Activated CD4-positive, alpha-beta T cell treated with anti-CD3 and anti-CD28 coated beads, Interleukin-2, amount 50 U/mL, for 24 hours (primary cell): ENCODE measurements at places on chromosomes 7 and 10.

DNA sequence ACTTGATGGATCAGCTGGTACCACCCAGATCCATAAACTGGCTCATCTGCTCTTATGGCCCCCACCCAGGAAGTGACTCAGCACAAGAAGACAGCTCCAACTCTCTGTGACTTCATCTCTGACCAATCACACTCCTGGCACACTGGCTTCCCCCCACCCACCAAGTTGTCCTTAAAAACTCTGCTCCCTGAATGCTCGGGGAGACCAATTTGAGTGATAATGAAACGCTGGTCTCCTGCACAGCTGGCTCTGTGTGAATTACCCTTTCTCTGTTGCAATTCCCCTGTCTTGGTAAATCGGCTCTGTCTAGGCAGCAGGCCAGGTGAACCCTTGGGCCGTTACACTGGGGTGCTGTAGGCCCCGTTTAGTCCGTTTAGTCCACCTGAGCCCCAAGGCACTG lies 23.4 kb upstream of the BNIP3 start:
- DNase-seq, result no peak

DNA sequence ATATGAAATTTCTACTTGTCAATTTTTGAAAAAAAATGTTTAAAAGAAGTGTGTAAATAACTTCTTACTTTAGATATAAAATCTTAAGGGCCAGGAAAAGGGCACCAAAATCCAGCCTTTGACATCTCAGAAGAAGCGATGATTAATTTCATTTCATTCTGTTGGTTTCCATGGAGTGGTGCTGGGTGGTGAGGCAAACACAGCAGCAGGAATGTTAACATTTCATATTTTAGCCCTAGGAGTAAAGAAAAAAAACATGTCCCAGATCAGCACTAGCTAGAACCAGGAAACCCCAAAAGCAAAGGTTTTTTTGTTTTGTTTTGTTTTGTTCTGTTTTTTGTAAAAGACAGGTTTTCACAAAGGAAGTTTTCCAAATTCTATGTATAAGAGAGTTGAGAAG lies 298.8 kb upstream of the C7orf33 start:
- DNase-seq, result no peak

GRCh38 chr7:151168003-151168786 lies 701 bp upstream of the GBX1 start:
- DNase-seq, result peak; percentile 33

- DNase-seq, result no peak
Observed at GRCh38 chr10:44575601-44576380, 190.9 kb upstream of the CXCL12 start.

DNA sequence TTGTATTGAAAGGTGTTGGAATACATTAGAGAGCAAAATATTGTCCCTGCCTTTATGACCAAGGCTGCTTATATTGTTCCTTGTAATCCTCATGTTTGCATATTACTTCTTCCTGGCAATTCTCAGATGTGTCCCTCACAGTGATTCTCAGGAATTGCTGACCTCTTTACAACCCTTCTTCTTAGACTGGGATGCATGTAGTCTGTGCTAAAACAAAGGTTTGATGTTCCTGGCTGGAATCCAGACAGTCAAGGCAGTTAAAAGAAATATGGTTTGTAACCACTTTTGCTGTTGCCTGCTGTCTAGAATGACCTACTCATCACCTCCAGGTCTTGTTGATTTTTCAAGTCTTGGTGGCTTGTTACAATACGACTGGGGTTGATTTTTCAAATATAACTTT lies 367.6 kb downstream of the HGF start:
- DNase-seq, result no peak

DNA sequence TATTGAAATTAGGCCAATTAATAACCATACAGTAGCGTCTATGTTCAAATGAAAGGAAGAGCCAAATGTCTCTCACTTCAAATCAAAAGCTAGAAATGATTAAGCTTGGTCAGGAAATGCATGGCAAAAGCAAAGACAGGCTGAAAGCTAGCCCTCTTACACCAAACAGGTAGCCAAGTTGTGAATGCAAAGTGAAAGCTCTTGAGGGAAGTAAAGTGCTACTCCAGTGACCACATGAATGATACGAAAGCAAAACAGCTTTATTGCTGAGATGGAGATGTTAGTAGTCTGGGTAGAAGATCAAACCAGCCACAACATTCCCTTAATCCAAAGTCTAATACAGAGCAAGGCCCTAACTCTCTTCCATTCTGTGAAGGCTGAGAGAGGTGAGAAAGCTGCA lies 123.8 kb downstream of the TEX36 start:
- DNase-seq, result no peak

GRCh38 chr7:85508642-85509410 lies 322.0 kb upstream of the SEMA3D start:
- DNase-seq, result no peak

GRCh38 chr7:22725585-22725984 lies 1.4 kb upstream of the IL6 start:
- no peak for DNase-seq

- no peak for DNase-seq
Observed at GRCh38 chr7:150931199-150931869, 46.8 kb downstream of the KCNH2 start.

GRCh38 chr10:80094231-80094630 lies 15.8 kb downstream of the TMEM254 start:
- no peak for DNase-seq

DNA sequence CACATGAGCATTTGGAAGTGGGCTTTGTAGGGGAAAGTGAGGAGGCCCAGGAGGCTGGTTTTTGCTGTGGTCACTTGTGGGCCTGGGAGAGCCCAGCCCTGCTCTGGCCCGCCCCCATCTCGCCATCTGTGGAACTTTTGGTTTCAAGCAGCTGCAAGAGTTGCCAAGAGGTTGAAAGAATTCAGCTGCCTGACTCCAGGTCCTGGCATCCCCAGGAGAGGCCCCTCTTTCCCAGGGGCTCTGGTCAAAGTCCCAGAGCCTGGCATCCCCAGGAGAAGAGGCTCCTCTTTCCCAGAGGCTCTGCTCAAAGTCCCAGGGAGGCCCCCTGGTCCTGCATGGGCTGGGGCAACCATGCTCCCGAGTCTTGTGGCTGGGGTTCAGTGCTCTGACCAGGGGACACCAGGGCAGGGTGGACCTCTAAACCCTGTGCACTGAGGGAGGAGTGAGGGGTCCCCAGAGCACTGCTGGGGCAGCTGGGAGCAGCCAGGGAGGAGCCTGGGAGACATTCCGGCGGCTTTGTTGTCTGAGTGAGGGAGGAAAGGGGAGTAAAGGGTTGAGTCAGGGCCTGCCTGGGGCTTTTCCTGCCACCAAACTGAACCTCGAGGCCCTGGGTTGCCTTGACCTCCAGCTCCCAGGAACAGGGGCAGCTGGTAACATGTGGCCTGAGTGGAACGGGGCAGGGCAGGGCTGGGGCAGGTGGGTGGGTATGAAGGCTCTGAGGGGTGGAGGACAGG lies 27.7 kb upstream of the CSGALNACT2 start:
- no peak for DNase-seq

- DNase-seq, result no peak
Observed at GRCh38 chr10:89207801-89208551, 859 bp upstream of the CH25H start.
